ENCODE measurements at places on chromosomes 1 and 21.

DNA sequence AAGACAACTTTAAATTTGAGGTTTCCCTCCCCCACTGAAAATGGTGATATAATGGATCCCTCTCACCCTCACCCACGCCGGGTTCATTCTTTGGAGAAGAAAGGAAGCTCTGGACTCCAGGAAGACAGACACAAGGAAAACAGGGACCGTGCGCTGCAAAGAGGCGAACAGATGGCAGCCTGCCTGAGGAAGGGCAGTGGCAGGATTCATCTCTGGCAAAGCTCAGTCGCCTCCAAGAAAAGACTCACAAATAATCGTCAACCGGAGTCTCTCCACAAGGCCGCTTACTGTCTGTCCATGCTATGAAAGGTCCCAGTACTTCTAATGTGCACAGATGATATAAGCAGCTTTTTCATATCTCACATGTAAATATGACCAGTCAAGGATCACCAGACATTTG, 110.3 kb downstream of the TIAM1 start:
- no peak for DNase-seq

DNA sequence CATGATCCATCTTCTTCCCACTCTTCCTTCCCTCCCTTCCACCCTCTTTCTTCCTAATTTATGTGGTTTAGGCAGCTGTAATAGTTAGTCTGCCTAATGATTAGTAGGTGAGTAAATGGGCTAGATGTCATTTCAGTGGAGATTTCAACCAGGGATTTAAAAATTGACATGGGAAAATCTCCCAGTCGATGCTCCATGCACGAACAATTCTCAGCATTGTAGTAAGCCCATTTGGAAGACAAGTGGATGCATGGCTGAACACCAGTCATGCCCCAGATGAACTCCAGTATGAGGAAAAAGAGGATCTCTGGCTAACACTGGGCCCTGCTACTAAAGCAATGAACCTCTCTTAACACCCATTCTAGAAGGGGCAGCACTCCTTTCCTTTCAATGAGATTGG, 25.3 kb downstream of the CHI3L2 start:
- no peak for DNase-seq

GRCh38 chr1:40003156-40004093, 37.1 kb upstream of the CAP1 start:
- DNase-seq = no peak

DNA sequence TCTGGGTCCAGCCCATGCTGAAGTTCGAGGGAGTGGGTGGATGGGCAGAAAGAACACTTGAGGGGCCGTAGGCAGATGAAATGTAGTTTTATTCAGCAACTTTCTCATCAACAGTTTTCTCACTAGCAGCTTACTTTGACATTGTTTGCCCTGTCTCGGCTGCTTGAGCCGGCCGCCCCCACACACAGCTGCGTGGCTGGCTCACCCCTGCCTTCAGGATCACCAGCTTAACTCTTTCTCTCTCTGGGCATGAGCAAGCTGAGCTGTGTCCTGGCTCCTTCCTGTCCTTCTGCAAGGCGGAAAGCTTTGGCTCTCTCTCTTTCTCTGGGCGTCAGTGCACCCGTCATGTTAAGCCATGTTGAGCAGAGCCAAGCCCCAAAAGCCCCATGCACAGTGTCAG, 104.4 kb upstream of the GNG12 start:
- DNase-seq = no peak

- no peak for DNase-seq
These were observed 79.7 kb downstream of the KIF26B start for GRCh38 chr1:245234217-245235081.

DNA sequence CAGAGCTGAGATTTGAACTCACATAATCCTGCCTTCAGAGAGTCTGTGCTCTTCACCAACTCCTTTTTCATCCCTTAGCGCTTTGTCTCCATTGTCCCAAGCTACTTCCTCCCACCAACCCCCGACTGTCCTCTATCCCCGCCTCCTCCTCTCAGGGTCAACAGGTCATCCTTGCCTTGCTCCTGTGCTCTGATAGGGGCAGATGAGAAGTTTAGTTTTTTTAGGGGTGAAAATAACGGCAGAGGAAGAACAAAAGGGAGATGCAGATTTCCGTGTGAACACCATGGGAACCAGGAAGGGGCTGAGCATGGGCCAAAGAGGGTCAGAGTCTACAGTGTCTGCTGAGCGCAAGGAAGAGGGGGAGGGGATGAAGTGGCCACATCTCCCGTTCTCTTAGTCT, 31.9 kb downstream of the GLUL start:
- DNase-seq = no peak

- DNase-seq = peak; percentile 71
These were observed 791 bp upstream of the STUM start for GRCh38 chr1:226547754-226548191.

- DNase-seq = no peak
These were observed 2.2 kb downstream of the NAV1 start for GRCh38 chr1:201540846-201541735.

DNA sequence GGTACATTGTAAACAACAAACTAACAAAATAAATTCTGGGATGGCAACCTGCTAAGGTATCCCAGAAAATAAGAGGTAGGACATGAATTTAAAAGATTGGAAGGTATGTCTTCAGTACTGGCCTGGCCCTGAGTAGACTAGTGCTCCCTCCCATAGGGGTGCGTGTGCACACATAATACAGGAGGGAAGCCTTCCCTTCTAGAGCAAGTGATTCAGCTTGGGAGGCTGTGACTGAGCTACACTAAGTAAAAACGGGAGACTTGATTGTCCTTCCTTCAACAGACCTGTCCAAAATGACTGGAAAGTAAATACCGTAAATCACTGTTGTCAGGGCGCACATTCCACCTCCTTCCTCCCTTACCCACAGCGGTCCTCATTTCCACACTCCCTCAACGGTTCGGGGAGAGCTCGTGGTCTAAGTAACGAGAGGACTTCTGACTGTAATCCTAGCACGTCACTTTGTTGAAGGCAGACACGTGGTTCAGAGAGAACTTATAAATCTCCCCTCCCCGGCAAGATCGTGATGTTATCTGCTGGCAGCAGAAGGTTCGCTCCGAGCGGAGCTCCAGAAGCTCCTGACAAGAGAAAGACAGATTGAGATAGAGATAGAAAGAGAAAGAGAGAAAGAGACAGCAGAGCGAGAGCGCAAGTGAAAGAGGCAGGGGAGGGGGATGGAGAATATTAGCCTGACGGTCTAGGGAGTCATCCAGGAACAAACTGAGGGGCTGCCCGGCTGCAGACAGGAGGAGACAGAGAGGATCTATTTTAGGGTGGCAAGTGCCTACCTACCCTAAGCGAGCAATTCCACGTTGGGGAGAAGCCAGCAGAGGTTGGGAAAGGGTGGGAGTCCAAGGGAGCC, at the start of gene TGFB2:
TGFB2 (plus strand) TSS at position 523 of the 859 bp plus-strand sequence. CDS start 1,366 bp downstream, outside the sequence.
- no peak for DNase-seq

- no peak for DNase-seq
These were observed 558.1 kb downstream of the AGBL4 start for GRCh38 chr1:49465486-49466185.

- DNase-seq = no peak
These were observed 456.2 kb downstream of the KCNT2 start for GRCh38 chr1:196152086-196152485.

- no peak for DNase-seq
These were observed 848 bp downstream of the DNM3 start for GRCh38 chr1:171841931-171842761.

GRCh38 chr1:204293605-204294337, 66.0 kb downstream of the PLEKHA6 start:
- no peak for DNase-seq

All from activated CD8-positive, alpha-beta memory T cell treated with anti-CD3 and anti-CD28 coated beads, Interleukin-2, amount 10 ng/mL, durations not matched to agents 7 days and 5 days (primary cell).